Stimulated activated CD8-positive, alpha-beta memory T cell treated with anti-CD3 and anti-CD28 coated beads, Interleukin-7, amount 100 ng/mL, for 48 hours (primary cell): ENCODE measurements at places on chromosomes 6 and 20.

GRCh38 chr6:129980821-129981220 is 37.6 kb upstream of the L3MBTL3 start:
- no peak for DNase-seq

GRCh38 chr6:105733556-105734162 is 330.8 kb upstream of the PREP start:
- no peak for DNase-seq

- DNase-seq: no peak
Observed at GRCh38 chr6:53827531-53827930, 32.7 kb downstream of the LRRC1 start.

DNA sequence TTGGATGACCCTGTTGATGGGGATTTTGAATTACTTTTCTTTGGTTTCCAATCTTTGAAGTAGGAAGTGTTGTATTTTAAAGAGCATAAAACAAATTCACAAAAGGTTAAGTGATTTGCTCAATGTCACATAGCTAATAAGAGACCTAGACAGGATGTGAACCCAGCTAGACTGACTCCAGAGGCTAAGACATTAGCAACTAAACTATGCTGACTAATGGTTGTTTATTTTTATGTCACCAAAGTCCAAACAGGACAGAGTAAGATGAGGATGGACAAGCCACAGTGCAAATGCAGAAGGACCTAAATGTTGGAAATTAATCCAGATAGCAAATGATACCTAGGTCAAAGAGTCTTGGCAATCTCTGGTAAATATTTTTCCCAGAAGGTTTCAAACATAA is 38.0 kb downstream of the OGFRL1 start:
- DNase-seq: no peak

DNA sequence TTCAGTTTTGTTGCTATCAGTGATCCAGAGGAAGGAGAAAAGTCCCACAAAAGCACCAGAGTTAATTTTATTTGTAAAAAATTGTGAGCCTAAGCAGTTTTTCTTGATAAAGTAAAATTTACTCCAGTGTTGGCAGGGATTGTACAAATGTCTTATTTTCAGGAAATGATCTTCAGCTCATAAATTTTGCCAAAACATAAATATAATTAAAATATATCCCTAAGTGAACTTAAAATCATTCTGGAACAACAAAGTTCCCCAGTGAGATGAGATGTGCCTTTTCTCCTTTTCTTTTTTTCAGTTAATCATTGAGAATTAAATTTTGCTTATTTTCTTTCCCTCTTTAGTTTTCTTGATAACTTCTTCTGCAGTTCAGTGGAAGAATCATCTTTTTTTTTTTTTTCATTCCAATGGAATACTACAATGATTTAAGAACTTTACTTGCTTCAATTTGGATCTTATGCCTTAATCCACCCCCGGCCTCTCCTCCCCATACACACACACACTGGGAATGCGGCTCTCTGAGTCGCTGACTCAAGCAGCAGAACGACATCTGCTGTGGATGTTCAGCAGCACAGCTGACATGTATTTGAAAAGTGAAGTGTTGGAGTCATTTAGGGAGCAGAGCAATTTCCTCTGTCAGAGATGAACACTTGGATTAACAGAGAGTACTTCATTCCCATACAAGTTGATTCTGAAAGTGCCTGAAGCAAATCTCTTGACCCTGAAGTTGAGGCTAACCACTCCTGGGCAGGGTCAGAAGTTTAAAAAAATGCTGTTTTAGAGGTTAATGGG is 27.7 kb upstream of the LAMA4 start:
- DNase-seq: no peak

DNA sequence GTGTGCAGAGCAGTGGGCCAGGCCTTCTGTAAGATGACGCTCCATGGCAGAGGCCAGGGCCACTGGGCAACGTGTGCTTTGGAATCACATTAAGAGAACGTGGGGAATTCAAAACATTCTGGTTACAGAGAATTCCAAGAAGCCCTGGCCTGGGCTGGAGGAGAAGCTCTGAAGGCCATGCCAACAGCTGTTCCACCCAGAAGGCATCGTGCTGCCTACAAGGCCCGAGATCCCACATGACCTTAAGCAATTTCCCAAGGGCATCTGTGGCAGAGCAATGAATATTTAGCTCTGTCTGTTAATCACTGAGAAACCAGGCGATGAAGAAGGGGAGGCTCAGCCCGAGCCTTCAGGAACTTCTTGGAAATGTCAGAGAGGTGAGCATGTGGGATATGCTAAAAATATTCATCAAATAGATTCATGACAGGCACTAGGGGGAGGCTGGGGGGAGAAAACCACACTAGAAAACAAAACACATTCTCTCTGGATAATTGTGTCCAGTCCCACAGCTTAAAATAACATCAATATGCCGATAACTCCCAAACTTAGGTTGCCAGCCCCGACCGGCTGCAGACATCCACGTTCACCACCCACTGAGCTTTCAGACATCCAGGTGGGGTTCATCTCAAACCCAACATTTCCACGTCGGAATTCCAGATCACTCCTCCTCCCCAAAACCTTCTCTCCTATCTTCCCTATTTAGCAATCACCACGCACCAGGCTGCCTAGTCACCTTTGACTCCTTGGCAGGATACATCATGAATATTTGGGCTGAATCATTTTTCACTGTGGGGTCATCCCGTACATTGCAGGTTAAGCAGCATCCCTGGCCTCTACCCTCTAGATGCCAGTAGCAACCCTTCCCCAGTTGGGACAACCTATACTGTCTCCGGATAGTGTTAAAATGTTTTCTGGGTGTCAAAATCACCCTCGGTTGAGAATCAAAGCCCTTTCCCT is 6.6 kb downstream of the SULF2 start:
- DNase-seq: no peak

DNA sequence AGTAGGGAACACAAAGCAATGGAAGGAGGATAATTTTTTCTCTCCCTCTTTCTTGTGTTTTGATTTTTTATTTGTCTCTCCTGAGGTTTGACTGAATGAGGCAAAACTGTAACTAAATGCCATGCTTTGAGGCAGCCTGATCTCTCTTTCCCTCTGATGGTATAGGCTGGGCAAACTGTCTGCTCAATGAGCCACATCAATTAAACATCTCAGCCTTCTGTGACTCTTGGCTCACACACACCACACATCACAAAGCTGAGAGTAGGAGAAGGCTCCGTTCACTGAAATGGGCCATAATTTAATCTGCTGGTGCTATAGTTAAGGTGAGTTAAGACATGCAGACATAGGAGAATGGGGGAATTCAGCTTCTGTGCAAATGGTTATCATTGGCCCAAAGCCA is 28.1 kb upstream of the SCGN start:
- no peak for DNase-seq

- no peak for DNase-seq
Observed at GRCh38 chr6:119385994-119386393, 36.4 kb upstream of the MAN1A1 start.

GRCh38 chr6:158805698-158806377 is 13.3 kb downstream of the EZR start:
- DNase-seq: no peak

DNA sequence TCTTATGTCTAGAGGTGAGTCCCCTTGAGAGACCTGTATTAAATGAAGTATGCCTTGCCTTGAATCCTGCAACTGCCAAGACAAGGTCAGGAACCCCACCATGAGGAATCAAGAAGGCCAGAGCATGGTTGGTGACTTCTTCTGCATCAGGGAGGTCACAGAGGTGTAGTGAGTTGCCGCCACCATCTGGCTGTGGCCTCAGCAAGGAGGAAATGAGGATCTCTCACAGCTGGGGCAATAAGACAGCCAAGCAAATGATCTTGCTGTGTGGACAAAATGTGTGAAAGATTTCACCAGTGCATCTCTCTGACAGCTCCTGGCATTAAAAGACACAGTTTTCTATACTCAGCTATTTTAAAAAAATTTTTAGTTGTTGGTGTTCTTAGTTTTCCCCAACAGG is 611.0 kb downstream of the DOK5 start:
- no peak for DNase-seq

DNA sequence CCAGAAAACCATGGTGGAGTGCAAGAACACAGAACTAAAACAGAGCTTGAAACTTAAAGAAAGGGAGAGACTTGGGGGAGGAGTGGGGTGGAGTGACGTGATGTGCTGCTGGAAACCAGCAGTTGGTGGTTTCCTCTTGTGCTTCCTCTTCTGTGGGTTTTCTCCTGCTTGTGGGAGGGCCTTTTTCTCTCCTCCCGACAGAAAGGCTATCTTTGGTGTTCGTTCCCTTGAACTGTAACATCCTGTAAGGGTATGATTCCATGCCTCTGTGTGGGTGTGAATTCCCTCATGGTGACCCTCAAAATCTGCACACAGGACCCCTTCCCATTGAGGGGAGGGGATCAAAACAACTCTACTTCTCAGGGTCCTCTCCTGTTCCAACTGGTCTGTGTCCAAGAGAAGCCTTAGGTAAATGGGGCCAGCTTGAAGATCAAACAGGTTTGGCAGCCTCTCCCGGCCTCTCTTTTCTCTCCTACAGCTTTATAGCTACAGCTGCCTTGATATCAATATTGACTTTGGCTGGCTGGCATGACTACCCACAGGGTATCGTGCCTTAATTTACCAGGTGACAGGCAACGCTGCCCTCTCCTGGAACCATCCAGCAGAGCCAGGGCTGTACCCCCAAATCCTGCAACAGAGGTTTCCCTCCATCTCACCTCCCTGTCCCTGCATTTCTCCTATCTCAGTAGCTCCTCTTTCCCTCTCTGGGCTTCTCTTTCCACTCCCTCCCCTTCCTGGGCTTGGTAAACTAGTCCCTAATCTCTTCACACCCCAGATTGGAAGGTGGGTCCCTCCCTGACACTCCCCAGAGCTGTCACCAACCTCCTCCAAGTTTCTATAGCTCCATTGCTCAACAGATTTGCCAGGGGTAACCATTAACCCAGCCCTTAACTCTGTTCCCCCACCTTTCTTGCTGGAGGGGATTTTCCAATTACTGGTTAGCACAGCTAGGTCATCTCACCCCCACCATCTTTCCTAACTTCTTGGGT is 1.5 kb upstream of the MSH5 start:
- peak; percentile 63 for DNase-seq

GRCh38 chr6:128017288-128017687 is 116.4 kb upstream of the THEMIS start:
- no peak for DNase-seq

GRCh38 chr6:135514706-135515105 is 17.2 kb upstream of the AHI1 start:
- no peak for DNase-seq

GRCh38 chr20:62179162-62179504 is 3.7 kb upstream of the MTG2 start:
- no peak for DNase-seq

- DNase-seq: no peak
Observed at GRCh38 chr6:170483413-170483812, 69.7 kb downstream of the PSMB1 start.

- no peak for DNase-seq
Observed at GRCh38 chr20:35087791-35088190, 4.8 kb downstream of the TRPC4AP start.

DNA sequence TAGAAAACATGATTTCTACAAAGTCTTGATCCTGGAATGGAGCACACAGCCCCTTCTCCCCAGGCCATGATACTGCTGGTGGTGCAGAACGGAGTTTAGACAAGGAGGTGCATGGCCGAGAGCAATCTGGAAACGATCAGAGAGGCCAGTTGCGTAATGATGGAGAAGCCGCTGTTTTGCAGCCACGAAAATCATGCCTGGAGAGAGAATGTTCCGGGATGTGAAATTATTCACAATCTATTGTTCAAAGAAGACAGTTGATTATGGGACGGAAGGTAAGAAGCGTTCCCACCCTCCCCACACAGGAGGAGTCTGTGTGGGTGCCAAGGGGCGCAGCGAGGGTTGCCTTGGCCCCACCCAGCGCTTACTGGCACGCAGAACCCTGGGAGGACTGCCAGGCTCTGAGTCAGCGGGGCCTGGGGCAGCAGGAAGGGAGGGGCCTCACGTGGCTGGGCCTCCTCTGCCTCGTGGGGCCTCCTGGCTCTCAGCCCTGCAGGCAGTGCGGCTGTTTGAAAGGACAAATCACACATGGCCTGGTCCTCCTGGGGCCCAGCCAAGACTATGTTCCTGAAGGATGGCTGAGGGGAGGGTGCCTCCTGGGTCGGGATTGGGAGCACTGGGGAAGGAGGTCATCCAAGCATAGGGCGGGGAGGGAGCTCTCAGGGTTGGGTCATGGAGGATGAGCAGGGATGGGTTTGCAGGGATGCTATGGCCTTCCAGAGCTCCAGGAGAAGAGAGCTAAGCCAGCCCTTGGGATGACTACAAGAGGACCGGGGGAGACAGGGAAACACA is 8.7 kb upstream of the AP5S1 start:
- DNase-seq: peak; percentile 91
